ENCODE measurements at places on chromosomes 5 and 9. TPM values are rescaled to one million over a fixed set of nuclear protein-coding genes. Genes with fewer than 3 reads are reported as not detected.

DNA sequence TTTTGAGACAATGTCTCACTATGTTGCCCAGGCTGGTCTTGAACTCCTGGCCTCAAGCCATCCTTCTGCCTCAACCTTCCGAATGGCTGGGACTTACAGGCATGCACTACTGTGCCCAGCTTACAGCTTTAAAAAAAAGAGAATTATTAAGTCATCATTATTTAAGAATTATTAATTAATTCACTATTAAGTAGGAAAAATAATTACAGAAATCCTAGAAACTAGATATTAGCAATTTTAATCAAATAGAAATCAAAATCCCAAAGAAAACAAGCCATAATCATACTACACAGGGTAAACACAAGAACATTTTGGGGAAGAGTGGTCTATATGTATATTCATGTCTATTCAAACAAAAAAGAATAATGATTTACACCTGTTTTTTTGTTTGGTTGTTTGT, 19.6 kb upstream of the MTMR12 start:
- no peaks in the 10 kb centered on the region for H3K4me1 ChIP-seq
- no peaks in the 10 kb centered on the region for H3K27me3 ChIP-seq
- no peak overlapping the region for H3K4me3 ChIP-seq
- no peak for DNase-seq

GRCh38 chr5:52799358-52799982, 11.8 kb downstream of the ITGA1 start:
- DNase-seq = peak; percentile 68
- peaks cover 15% of the 10 kb centered on the region for H3K4me1 ChIP-seq
- peak overlapping the region; percentile 56 for H3K4me3 ChIP-seq
- no peaks in the 10 kb centered on the region for H3K27me3 ChIP-seq
- H3K27ac ChIP-seq = peak overlapping the region; percentile 96
- H3K36me3 ChIP-seq = peaks cover 14% of the 10 kb centered on the region

DNA sequence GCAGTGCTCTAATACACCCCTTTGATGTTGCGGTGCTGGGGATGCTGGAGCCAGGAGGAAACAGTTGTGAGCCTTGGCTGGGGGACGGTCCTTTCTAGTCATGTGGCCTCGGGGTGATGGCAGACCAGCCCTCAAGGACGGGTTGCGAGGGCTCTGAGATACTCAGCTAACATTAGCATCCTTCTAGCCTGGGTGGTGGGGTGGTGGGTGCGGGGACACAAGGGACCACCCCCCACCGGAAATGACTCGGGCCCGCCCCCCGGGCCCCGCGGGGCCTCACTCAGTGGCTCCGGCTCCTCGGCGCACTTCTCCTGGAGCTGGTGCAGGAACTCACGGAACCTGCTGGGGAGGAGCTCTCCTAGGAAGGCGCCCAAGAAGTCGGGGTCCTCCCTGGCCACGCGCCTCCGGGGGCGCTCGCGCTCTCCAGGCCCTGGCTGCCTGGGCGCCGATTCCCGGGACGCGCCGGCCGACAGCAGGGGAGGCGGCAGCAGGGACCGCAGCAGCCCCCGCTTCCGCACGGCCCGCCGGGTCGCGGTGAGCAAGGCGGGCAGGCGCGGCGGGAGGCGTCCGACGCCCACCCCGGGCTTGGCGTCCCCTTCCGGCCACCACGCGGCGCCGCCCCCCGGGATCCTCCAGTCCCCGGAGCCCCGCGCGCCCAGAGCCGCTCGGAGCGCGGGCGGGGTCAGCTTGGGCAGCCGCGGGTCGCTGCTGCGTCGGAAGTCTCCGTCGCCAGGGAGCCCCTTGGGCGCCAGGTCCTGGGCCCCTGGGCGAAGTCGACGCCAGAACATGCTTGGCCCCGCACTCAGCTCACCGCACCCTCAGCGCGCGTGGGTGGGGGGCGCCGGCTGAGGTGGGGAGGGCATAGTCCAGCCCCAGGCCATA, 873 bp downstream of the C9orf50 start:
- peaks cover 12% of the 10 kb centered on the region for H3K4me1 ChIP-seq
- H3K4me3 ChIP-seq = peak overlapping the region; percentile 34
- H3K27me3 ChIP-seq = no peaks in the 10 kb centered on the region
- H3K27ac ChIP-seq = peak overlapping the region; percentile 13

DNA sequence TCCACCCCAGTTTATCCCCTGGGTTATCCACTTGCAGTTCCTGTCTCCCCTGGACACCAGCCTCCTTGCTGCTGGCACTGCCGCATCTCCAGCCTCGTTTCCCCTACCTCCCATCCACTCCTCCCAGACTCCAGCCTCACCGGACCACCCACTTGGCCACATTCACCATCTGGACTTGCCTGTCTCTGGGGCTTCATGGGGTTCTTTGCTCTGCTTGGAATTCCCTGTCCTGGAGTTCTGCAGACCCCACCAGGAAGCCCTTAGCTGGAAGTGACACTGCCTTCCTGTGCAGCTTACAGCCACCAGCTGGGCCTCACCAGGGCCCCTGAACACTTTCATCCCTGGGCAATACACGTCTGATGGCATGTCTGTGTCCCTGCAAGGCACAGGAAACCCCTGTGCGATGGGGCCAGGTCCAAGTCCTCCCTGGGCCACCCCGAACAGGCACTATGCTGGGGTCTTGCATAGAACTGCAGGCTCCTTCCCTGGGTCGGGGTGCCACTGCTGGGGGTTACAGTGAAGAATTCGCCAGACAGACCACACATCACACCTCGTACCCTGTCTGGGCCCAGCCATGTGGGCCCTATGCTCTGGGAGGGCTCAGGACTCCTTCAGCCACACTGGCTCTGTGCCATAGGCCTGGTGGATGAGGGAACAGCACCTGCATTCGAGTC, 3.0 kb downstream of the FLT4 start:
- H3K27me3 ChIP-seq = peaks cover 80% of the 10 kb centered on the region
- H3K4me3 ChIP-seq = no peak overlapping the region
- DNase-seq = peak; percentile 47
- peak overlapping the region; percentile 64 for H3K27ac ChIP-seq
- no peaks in the 10 kb centered on the region for H3K36me3 ChIP-seq

DNA sequence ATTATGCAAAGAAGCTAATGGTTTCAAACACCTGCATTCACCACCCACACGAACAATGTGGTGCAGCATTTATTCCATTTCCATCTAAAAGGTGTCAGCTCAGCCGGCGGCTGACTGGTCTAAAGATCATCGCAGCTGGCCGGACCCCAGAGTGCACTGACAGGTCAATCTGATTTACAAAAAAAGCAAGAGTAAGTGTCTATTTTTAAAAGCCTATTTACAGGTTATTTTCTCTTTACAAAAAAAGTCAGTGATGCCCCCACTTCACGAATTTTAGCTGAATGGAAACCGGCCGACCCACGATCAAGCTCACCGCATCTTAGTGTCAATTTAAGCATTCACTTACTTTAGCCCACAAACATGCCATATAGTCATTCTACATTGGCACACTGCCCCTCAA, 58.3 kb downstream of the SEMA4D start:
- H3K27ac ChIP-seq = peak overlapping the region; percentile 86
- H3K4me1 ChIP-seq = peaks cover 87% of the 10 kb centered on the region
- no peaks in the 10 kb centered on the region for H3K36me3 ChIP-seq
- peak; percentile 33 for DNase-seq

GRCh38 chr5:119745976-119746375, 116.6 kb downstream of the FAM170A start:
- no peak overlapping the region for H3K27ac ChIP-seq
- peak; percentile 1 for DNase-seq
- H3K4me1 ChIP-seq = no peaks in the 10 kb centered on the region
- no peak overlapping the region for H3K4me3 ChIP-seq
- no peaks in the 10 kb centered on the region for H3K27me3 ChIP-seq
- no peaks in the 10 kb centered on the region for H3K36me3 ChIP-seq

- no peak overlapping the region for H3K27ac ChIP-seq
- no peaks in the 10 kb centered on the region for H3K4me1 ChIP-seq
- no peaks in the 10 kb centered on the region for H3K36me3 ChIP-seq
Measured at GRCh38 chr5:8831251-8831650, 714.6 kb downstream of the SEMA5A start.

- peaks cover 11% of the 10 kb centered on the region for H3K4me1 ChIP-seq
- no peak overlapping the region for H3K4me3 ChIP-seq
- no peaks in the 10 kb centered on the region for H3K36me3 ChIP-seq
- H3K27ac ChIP-seq = no peak overlapping the region
- no peaks in the 10 kb centered on the region for H3K27me3 ChIP-seq
Measured at GRCh38 chr9:97978371-97979130, 4.6 kb upstream of the ANP32B start.

GRCh38 chr9:121734465-121734864, 83.0 kb downstream of the DAB2IP start:
- no peak for DNase-seq
- no peak overlapping the region for H3K27ac ChIP-seq
- no peaks in the 10 kb centered on the region for H3K36me3 ChIP-seq
- peaks cover 26% of the 10 kb centered on the region for H3K4me1 ChIP-seq
- H3K4me3 ChIP-seq = no peak overlapping the region
- H3K27me3 ChIP-seq = peaks cover 35% of the 10 kb centered on the region

- DNase-seq = no peak
- H3K36me3 ChIP-seq = no peaks in the 10 kb centered on the region
- H3K27ac ChIP-seq = no peak overlapping the region
- no peaks in the 10 kb centered on the region for H3K27me3 ChIP-seq
Measured at GRCh38 chr5:164431634-164432304, 926.4 kb downstream of the MAT2B start.

GRCh38 chr9:116059466-116059865, 94.1 kb upstream of the PAPPA start:
- no peaks in the 10 kb centered on the region for H3K4me1 ChIP-seq
- no peak for DNase-seq
- no peaks in the 10 kb centered on the region for H3K27me3 ChIP-seq
- H3K4me3 ChIP-seq = no peak overlapping the region

DNA sequence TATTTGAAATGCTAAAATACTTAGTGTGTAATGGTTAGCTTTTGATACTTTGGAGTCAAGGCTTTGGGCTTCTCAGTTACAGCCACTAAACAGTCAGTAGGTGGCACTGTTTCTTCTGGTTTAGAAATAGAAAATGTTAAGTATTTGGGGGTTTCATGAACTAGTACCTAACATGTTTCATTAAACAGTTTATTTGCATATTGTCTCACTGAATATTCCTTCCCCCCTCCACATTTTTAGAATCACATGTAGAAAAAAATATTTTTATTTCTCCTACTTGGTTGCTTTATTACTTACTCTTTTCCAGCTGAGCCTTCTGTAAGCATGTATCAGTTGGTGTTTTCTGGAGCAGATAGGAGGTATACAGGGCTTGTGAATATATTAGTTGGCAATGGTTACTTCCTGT, 48.0 kb downstream of the IPO11 start:
- no peaks in the 10 kb centered on the region for H3K27me3 ChIP-seq
- H3K36me3 ChIP-seq = no peaks in the 10 kb centered on the region
- no peak overlapping the region for H3K27ac ChIP-seq
- DNase-seq = no peak
- peaks cover 9% of the 10 kb centered on the region for H3K4me1 ChIP-seq

GRCh38 chr9:111914749-111915424, 18.3 kb downstream of the UGCG start:
- DNase-seq = no peak
- no peak overlapping the region for H3K4me3 ChIP-seq
- H3K27ac ChIP-seq = peak overlapping the region; percentile 51
- H3K27me3 ChIP-seq = no peaks in the 10 kb centered on the region

- peaks cover 69% of the 10 kb centered on the region for H3K4me1 ChIP-seq
- no peak overlapping the region for H3K4me3 ChIP-seq
- DNase-seq = no peak
Measured at GRCh38 chr5:148401604-148402003, 17.8 kb downstream of the FBXO38 start.

DNA sequence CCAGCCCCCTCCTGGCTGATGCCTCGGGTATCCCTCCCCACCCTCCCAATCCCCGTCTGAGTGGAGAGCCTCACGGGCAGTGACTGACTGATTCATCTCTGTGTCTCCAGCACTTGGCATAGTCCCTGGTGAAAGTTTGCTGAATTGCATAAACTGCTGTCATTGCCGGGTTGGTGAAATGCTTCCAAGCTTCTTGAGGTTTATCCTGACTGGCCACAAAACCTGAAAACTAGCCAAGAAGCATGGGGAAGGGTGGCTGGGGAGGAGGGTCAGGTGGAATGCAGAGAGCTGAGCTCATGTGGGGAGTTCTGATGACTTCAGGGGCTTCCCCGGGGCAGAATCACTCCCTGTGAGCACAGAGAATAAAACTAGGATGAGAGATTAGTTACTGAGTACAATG, 56.9 kb upstream of the GGTA1 start:
- no peak overlapping the region for H3K4me3 ChIP-seq
- no peak for DNase-seq
- H3K36me3 ChIP-seq = no peaks in the 10 kb centered on the region
- peaks cover 21% of the 10 kb centered on the region for H3K4me1 ChIP-seq

The KIF20A gene
- 12.1 TPM for total RNA-seq

The RBM27 gene
- 12.3 TPM for total RNA-seq

The C9orf153 gene
- 0.41 TPM for total RNA-seq

GRCh38 chr5:126166368-126166767, 256.8 kb upstream of the GRAMD2B start:
- no peaks in the 10 kb centered on the region for H3K4me1 ChIP-seq
- H3K4me3 ChIP-seq = no peak overlapping the region
- no peak for DNase-seq
- H3K36me3 ChIP-seq = no peaks in the 10 kb centered on the region

DNA sequence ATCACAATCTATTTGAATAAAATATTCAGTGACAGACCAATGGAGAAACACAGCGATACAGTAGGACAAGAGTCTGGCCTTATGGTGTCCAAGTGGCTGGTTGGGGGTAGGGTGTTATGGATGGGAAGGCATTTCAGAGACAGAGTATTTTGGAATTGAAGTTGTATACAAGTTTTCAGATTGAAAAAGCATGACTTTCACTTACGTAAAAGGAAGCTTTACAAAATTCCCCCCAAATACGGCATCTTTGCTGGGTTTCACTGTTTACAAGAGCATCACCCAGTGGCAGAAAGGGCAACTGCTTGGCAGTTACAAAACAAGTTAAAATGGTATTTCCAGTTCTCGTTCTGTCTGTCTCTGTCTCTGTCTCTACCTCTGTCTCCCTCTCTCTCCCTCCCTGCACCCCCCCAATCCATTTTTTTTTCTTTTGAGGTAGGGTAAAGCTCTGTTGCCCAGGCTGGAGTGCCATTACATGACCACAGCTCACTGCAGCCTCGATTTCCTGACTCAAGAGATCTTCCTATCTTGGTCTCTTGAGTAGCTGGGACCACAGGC, 86.2 kb downstream of the PTPN3 start:
- no peaks in the 10 kb centered on the region for H3K4me1 ChIP-seq
- H3K4me3 ChIP-seq = no peak overlapping the region
- no peak for DNase-seq
- H3K27me3 ChIP-seq = peaks cover 6% of the 10 kb centered on the region

The RRAGA gene
- 81.6 TPM for total RNA-seq

- H3K36me3 ChIP-seq = no peaks in the 10 kb centered on the region
- H3K4me3 ChIP-seq = no peak overlapping the region
- no peak overlapping the region for H3K27ac ChIP-seq
- DNase-seq = no peak
Measured at GRCh38 chr5:137393196-137393993, 105.7 kb downstream of the SPOCK1 start.

DNA sequence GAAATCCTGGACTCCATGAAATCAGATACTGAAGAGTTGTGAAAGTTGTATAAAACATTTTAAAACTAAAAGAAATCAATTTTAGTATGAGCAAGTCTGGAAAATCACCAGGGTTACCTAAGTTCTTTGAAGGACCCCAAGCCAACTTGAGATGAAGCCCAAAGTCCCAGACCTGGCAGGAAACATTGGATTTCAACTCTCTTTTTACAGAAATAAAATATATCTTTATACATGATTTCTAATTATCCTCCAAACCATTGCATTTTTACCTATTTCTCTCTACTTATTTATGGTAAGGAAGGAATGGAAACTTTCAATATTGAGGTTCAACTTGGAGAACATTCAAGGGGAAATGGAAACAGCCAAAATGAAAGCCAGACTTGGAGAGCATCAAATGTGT, 390.6 kb upstream of the C9orf72 start:
- H3K36me3 ChIP-seq = no peaks in the 10 kb centered on the region
- no peak overlapping the region for H3K4me3 ChIP-seq
- DNase-seq = no peak
- H3K4me1 ChIP-seq = no peaks in the 10 kb centered on the region
- no peak overlapping the region for H3K27ac ChIP-seq

The GZMA gene
- 6.3 TPM for total RNA-seq

The CCDC183 gene
- not detected for total RNA-seq
